Natural killer cell (primary cell): ENCODE measurements at places on chromosomes 7 and 10. TPM values are rescaled to one million over a fixed set of nuclear protein-coding genes. Genes with fewer than 3 reads are reported as not detected.

The CAV1 gene
- total RNA-seq: not detected

The ANKRD2 gene
- total RNA-seq: not detected

The LOXL4 gene
- total RNA-seq: 0.23 TPM

GRCh38 chr10:15378569-15378968 lies 7.5 kb upstream of the FAM171A1 start:
- no peak for DNase-seq

GRCh38 chr10:66925896-66926715 lies at the start of gene LRRTM3:
Gene LRRTM3, plus strand, starts transcription at chr10:66926036.
- DNase-seq: no peak

- DNase-seq: no peak
Observed at GRCh38 chr7:143418681-143419458, 10.2 kb upstream of the EPHA1 start.

GRCh38 chr10:125264091-125264490 lies 103.7 kb upstream of the CTBP2 start:
- DNase-seq: no peak

- DNase-seq: no peak
Observed at GRCh38 chr7:47092336-47092735, 489.6 kb downstream of the TNS3 start.

DNA sequence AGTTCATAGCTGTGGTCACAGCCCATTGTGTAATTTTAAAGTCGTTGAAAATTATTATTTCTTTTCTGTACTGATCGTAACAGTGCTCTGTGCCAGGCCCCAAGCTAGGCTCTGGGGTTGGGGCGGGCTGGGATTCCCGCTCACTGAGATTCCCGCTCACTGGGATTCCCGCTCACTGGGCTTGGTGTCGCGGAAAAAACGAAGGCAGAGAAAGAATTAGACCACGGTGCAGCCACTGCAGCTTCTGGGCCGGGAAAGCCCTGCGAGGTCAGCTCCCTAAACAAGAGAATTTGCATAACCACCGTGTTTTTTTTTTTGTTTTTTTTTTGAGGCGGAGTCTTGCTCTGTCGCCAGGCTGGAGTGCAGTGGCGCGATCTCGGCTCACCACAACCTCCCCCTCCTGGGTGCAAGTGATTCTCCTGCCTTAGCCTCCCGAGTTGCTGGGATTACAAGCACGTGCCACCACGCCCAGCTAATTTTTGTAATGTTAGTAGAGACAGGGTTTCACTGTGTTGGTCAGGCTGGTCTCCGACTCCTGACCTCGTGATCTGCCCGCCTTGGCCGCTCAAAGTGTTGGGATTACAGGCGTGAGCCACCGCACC lies 31.2 kb downstream of the FOXK1 start:
- DNase-seq: no peak

DNA sequence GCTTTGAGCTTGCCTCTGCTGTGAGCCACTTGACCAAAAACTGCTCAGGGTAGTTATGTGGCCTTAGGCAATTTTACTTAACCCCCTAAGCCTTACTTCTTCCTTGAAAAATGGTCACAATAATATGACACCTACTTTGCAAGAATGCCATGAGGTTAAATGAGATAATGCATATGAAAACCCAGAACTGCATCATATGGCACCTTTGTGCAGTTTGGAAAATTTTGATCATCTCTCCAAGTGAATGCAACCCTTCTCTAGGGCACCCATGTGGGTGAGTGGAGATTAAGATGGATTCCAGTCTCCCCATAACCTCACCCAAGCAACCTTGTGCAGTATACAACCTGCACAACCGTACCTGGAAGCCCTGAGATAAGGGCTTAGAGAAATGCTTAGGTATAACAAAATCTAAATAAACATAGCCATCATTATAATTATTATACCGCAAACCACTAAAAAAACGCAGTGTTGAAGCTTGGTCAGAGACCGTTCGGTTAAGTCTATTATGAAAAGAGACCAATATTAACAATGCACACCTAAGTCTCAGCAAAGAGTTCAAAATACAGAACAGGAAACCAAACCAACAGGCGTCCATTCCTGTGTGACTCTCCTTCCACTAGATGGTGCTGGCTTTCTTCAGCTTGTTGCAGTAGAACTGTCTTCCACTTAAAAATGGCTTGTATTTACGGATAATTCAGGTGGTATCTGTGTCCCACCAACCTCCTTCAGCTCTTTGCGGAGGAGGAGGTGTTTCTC lies 21.0 kb upstream of the ASB15 start:
- DNase-seq: no peak

DNA sequence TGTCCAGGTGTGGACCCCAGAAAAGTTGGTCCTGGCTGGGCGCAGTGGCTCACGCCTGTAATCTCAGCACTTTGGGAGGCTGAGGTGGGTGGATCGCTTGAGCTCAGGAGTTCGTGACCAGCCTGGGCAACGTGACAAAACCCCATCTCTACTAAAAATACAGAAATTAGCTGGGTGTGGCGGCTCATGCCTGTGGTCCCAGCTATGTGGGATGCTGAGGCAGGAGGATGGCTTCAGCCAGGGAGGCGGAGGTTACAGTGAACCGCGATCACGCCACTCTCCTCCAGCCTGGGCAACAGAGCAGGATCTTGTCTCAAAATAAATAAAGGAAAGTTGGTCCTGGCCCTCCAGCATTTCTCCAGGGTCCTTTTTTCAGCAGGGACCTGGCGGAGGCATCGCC lies 1.4 kb downstream of the NUDT1 start:
- DNase-seq: no peak
